ENCODE measurements at places on chromosomes 1 and 21.

DNA sequence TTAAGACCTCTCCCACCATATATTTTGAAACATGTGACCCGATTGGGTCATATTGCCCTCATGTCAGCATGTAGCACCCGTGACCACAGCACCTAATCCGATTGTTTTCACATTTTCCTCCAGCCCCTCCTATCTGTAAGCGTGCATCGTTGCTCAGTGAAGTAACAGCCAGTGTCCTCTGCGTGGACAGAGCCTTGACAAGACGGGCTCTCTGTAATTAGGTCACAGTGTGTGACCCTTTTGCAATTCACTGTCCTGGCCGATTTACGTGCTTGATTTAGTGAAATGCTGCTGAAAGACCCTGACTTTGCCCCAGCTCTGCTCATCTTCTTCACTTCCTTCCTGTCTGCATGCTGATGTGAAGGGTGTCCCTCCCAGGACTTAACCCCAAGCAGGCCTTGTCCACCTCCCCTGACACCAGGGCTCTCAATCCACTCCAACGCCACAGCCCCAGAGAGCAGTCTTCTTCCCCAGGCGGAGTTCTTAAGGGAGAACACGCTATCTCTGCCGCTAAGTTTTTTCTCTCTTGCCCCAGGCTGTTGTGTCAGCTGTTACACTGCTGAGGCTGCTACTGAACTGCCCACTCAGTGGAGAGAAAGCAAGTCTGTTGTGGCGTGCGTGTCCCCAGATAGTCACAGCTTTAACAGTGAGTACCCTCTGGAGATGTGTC, 19.4 kb downstream of the URB2 start:
- DNase-seq: no peak

GRCh38 chr1:63173161-63173560, 149.2 kb upstream of the FOXD3 start:
- no peak for DNase-seq

- no peak for DNase-seq
Observed at GRCh38 chr1:220527908-220528678, at the start of gene MARK1. Gene MARK1, plus strand, starts transcription at chr1:220528136. Its CDS starts 687 bp downstream, at chr1:220528823.

- no peak for DNase-seq
Observed at GRCh38 chr1:55322842-55323241, 107.7 kb upstream of the USP24 start.

Data from LNCaP clone FGC (cell line).